Activated CD8-positive, alpha-beta memory T cell treated with anti-CD3 and anti-CD28 coated beads for 1 hour (primary cell): ENCODE measurements at places on chromosomes 11 and 22.

GRCh38 chr11:108593214-108593922 is at the start of gene EXPH5:
Gene EXPH5 (minus strand): TSS chr11:108593768. CDS start chr11:108593536, 232 bp downstream.
- DNase-seq, result peak; percentile 69

- no peak for DNase-seq
Measured at GRCh38 chr11:62656796-62657429, 3.8 kb upstream of the INTS5 start.

DNA sequence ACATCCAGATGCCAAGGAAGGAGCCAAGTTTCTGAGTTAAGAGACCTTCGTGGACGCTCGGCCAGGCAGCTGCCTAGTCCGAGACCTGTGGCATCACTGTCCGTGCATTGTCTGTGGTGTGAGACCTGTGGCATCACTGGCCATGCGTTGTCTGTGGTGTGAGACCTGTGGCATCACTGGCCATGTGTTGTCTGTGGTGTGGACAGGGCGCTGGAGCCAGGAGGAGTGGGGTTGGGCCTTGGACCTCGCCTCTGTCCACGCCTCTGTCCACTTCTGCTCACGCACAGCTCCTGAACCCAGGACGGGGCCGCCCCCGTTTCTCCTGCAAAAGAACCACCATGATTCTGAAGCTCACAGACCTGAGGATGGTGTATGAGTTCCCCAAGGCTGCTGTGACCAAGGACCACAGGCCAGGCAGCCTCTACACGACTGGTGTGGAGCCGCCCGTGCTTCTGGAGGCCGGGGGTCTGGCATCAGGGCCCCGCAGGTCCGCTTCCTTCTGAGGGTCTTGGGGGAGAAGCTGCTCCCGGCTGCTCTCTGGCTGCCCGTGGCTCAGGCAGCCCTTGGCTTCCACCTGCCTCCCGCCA is 1218.3 kb downstream of the BRD1 start:
- no peak for DNase-seq

DNA sequence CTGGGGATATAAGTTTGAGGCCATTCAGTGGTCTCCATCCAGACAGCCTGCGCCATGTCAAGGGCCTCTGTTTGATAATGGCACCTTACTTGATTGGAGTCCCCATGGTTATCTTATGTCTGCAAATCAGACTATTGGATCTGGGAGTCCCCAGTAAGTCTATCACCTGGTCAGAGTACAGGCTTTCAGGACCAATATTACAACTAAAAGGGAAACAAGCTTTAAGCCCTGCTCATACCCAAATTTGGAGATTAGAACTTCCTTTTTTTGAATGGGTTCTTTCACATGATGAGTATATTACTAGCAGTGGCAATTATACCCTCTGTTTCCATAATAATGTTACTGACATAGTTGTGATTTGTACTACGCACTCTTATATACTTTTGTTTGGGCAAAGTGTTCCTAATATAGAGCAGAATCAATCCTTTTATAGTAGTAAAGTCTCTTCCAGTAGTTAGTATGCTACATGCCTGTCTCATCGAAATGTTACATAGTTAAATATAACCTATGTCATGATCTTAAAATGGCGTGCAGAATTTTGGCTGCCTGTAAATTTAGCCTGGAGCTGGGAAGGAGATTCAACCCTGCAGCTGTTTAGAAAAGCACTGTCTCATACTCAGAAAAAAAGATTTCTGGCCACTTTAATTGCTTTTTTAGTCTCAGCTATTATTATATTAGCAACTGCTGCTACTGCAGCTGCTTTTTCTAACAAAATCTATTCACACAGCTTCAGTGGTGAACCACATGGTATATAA is 4.9 kb downstream of the MS4A15 start:
- no peak for DNase-seq

GRCh38 chr22:44802071-44802700 is 49.8 kb downstream of the ARHGAP8 start:
- DNase-seq, result no peak

DNA sequence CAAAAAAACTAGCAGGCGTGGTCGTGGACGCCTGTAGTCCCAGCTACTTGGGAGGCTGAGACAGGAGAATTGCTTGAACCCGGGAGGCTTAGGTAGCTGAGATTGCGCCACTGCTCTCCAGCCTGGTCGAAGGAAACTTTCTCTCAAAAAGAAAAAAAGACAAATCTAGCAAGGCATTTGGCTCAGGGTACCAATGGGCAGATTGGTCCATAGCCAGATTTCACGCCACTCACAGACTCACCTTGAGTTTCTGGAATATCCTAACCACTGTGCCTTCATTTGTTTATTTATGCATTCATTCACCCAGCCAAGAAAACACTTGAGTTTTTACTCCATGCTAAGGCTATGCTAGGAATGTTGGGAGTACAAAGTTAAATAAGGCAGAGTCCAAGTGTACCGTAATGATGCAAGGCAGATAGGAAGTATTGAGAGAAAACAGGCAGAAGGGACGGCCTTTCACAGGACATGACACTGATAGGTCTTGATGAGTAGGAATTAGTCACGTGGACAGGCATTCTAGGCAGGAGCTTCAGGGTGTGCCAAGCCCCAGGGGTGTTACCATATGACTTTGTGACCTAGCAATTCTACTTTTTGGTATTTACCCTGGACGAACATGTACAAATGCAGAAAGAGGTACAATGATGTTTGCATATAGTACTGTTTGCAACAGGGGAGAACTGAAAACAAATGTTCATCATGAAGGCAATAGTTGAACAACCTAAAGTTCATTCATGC is 3.0 kb upstream of the PACSIN3 start:
- DNase-seq, result no peak

- DNase-seq, result no peak
Measured at GRCh38 chr22:20785415-20785814, 11.5 kb downstream of the SERPIND1 start.

GRCh38 chr22:39622881-39623367 is 52.4 kb downstream of the CACNA1I start:
- DNase-seq, result peak; percentile 56

DNA sequence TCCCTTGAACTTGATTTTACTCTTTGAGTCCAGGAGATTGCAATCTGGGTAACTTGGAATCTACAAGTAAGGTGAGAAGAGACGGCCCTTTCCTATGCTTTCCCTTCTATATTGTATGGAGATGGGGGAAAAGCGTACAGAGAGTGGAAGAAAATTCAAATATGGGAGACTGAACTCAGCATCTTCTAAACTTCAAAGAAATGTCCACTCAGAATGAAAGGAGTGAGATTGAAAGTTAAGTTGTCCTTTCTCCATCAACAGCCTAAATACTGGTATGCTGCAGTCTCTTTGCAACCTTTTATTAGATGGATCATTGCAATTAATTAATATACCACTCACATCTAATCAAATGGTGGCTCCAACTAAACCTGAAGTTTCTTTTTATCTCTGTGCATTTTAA is 6.4 kb upstream of the EXPH5 start:
- DNase-seq, result no peak

DNA sequence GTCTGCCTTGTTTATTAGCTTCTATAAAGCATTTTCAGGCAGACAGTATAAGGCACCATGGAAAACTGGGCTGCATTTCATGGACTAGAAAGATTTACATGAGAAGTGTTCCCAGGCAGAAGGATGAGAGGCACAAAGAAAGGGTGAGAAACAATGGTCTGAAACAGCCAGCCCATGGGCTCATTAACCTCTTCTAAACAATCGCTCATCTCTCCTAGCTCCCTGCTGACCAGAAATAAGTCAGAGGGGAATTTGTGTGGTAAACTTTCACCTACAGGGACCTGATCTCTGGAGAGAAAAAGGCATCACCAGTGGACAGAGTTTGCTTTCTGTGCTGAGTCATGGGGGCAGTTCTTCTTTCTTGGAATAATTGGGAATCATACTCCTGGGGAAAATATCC is 51.8 kb upstream of the KIRREL3 start:
- DNase-seq, result no peak

GRCh38 chr11:58829786-58830185 is 14.7 kb downstream of the GLYATL2 start:
- no peak for DNase-seq

GRCh38 chr11:122676638-122677037 is 21.1 kb downstream of the UBASH3B start:
- DNase-seq, result no peak

GRCh38 chr11:115313224-115313838 is 190.9 kb downstream of the CADM1 start:
- DNase-seq, result no peak

GRCh38 chr11:93905384-93905783 is 55.0 kb upstream of the VSTM5 start:
- no peak for DNase-seq

DNA sequence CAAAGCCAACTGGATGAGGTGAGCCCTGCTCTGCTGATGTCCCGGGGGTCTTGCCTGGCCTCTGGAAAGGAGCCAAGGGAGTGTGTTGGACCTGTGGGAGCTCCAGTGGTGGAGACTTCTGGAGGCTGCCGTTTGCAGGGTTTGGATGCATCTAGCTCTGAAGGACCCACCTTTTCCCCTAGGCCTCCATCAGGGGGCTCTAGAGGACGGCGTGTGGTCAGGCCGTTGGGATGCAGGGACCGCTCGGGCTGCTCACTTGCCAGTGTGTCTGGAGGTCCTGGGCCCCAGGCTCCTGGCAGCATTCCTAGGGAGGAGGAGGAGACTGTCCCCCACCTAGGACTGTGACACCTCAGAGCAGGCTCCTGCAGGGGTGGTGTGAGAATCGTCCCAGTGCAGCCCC is 58.3 kb downstream of the PRDM11 start:
- DNase-seq, result no peak

GRCh38 chr11:35787626-35788025 is 125.1 kb downstream of the TRIM44 start:
- no peak for DNase-seq

GRCh38 chr11:67369801-67370284 is 3.6 kb downstream of the CLCF1 start:
- DNase-seq, result no peak

GRCh38 chr11:57482782-57483561 is 22.6 kb downstream of the RTN4RL2 start:
- no peak for DNase-seq

DNA sequence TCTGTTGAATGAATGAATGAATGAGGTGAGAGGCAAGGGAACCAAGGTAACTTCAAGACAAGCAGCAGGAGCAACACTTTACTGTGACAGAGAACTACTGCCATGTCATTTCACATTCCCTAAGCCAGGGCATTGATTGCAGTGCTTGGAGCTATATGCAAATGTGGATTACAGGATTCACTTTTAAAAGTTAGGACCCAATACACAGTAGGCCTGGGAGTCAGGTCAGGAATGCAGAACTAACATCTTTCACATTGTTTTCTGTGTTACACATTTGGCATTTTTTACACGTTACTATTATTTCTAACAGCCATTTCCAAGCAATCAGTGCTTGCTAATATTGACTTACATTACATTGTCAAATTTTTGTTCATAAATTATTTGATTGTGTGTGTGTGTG is 26.2 kb upstream of the ME3 start:
- no peak for DNase-seq

DNA sequence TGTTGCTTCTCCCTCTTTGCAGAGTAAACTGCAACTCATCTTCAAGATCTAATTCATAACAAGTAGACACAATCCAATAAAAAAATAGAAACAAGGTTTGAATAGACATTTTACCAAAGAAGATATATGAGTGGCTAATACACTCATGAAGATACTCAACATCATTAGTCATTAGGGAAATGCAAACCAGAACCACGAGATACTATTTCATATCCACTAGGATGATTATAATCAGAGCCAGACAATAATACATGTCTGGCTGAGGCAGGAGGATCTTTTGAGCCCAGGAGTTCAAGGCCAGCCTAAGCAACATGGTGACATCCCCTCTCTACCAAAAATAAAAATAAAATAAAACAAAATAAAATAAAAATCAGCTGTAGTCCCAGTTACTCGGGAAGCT is 85.0 kb downstream of the ATG16L2 start:
- no peak for DNase-seq

DNA sequence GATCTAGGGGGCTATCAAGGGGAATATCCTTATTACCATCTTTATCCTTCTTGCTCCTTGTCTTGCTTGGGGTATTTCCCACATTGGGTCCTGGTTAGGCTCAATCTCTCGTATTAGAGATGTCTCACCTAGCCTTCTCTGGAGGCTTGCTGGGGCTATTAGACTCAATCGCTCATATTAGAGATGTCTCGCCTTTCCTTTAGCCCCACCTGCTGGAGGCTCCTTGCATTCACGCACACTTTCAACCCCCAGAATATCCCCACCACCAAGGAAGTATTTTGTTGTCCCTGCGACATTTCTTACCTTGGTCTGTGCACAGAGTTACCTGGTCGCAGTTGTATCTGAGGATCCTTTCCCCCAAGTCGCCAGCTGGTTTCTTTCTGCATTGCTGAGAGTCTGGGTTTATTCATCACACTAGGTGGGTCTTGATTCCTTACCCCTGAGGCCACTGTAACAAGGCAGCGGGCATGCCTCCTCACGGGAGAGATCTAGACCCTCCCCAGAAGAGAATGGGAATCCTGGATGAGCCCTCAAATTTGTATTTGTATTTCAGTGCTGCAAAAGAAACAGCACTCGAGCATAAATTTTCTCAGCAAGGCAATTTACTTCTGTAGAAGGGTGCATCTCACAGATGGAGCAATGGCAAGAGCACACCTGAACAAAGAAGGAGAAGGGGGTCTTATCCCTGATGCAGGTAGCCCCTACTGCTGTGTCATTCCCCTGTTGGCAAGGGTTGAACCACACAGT is 15.9 kb upstream of the HYLS1 start:
- no peak for DNase-seq

- DNase-seq, result no peak
Measured at GRCh38 chr11:118806400-118806799, 15.4 kb upstream of the DDX6 start.
